ENCODE measurements at places on chromosomes 4 and X. TPM values are rescaled to one million over a fixed set of nuclear protein-coding genes. Genes with fewer than 3 reads are reported as not detected.

- no peak for DNase-seq
Measured at GRCh38 chr4:78742300-78742699, 33.9 kb upstream of the BMP2K start.

- no peak for DNase-seq
Measured at GRCh38 chrX:9110808-9111207, 76.9 kb upstream of the FAM9B start.

- no peak for DNase-seq
Measured at GRCh38 chr4:165370530-165370929, 8.3 kb upstream of the CPE start.

GRCh38 chr4:114149-114548, 10.2 kb upstream of the ZNF718 start:
- DNase-seq: no peak

DNA sequence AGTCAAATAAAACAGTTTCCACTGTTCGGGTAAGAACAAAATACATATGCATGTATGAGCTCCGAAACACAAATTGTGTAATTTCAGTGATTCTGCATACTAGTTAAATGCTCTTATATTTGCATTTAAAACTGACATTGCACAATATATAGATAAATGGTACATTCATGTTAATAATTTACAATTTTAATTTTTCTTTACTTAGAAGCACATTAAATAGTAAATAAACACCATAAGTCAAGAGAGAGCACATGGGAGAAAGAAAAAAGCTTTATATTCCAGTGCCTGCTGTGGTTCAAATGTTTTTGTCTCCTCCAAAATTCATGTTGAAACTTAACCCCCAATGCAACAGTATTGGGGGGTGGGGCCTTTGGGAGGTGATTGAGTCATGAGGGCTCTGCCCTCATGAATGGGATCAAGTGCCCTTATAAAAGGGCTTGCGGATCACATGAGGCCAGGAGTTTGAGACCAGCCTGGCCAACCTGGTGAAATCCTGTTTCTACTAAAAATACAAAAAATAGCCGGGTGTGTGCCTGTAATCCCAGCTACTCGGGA, 322.9 kb downstream of the BCOR start:
- DNase-seq: no peak

DNA sequence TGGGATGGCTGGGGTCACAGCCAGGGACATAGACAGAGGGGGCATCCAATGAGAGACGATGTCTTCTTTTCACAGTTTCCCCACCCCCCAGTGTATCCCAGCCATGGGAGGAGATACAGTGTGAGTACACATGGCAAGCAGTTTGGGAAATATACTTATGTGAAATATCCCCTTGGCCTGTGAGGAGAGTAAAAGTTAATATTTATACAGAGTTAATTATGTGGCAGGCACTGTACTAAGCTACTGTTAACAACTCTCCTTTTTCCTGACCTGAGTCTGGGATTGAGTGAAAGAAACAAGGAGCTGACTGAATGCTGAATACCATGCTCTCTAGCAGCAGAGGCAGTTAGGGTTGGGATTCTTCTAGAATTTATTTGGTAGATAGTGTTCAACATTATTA, 35.3 kb downstream of the HCCS start:
- DNase-seq: no peak

DNA sequence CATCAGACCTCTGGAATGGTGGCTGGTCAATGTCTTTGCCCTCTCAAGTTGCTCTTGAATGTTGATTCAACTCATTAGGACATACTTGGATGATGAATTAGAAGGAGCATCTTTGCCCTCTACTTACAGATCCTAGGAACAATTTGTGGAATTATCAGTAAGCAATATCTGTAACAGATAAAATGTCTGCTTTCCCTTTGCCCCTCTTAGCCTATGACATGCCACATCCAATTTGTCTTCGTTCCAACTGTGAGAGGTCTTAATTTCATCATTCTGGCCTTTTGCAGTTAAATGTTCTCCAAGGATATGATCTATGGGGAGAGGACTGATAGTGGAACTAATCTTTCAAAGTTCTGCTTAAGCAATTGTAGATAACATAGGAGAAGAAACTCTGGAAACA, 148.3 kb downstream of the PDE5A start:
- DNase-seq: no peak

GRCh38 chr4:142373610-142374009, 472.5 kb downstream of the INPP4B start:
- no peak for DNase-seq

- no peak for DNase-seq
Measured at GRCh38 chr4:154529728-154530519, 20.3 kb downstream of the PLRG1 start.

GRCh38 chr4:185270037-185270436, 60.6 kb downstream of the SNX25 start:
- DNase-seq: no peak

- no peak for DNase-seq
Measured at GRCh38 chr4:168257768-168258167, 60.8 kb downstream of the DDX60 start.

DNA sequence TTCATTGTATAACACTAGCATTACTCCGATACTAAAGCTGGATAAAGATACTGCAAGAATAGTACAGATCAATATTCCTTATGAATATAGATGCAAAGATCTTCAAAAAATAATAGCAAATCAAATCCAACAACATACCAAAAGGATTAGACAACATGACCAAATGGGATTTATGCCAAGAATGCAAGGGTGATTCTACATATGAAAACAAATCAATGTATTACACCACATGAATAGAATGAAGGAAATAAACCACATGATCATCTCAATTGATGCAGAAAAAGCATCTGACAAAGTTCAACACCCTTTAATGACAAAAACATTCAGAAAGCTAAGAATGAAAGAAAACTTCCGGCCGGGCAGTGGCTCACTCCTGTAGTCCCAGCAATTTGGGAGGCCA, 42.8 kb downstream of the CUL4B start:
- DNase-seq: no peak

- no peak for DNase-seq
Measured at GRCh38 chr4:36054694-36055422, 189.5 kb downstream of the ARAP2 start.

DNA sequence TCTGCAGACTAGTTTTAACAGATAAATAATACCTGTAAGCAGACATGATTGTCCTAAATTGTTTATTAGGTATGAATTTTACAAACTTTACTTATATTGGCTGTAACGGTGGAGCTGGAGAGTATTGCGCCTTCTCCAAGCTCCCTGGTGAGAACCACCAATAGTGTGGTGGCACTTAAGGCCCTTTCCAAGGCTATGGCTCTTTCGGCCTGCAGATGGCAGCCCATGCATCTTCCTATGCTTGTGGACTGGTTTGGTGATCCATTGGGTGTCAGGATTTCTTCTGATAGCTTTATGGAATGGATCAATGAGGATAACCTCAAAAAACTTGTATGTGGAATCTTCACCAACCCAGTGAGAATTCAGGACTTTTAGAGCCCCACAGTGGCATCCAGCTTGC, 7.8 kb downstream of the LARP1B start:
- no peak for DNase-seq

GRCh38 chr4:109172301-109172700, 130.2 kb downstream of the COL25A1 start:
- DNase-seq: no peak

GRCh38 chrX:131778269-131779218, 234.7 kb downstream of the OR13H1 start:
- peak; percentile 62 for DNase-seq

DNA sequence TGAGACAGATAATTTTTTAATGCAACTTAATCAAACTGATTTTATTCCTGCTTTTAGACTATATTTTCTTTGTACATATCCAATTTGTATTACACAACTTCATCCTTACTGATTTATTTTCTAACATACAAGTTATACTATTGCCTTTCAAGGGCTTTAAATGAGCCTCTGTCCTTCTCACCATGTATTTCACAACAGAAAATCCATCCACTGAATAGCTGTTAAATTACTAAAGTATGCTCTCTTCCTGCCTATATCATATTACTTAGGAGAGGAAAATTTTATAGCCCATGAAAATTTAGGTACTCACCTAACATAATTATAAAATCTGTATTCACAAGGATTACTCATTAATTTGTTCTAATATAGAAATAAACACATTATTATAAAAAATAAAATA, 528.6 kb downstream of the ANKRD50 start:
- DNase-seq: no peak

- no peak for DNase-seq
Measured at GRCh38 chrX:107675823-107676555, 47.7 kb downstream of the PRPS1 start.

DNA sequence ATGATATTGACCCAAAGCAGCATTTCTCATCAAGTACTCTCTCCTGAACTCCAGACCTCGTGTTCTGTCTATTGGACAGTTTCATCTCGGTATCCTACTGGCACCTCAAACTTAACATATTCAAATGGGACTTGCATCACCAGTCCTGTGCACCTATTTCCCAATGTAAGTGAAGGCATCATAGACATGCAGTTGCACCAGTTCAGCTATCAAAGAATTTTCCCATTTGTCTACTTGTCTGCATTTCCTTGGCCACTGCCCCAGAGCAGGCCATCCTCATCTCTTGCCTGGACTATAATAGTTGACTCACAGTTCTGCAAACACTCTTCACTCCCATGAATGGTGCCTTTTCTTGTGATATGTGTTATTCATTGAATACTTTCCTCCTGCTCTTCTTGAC, 11.3 kb upstream of the LIMCH1 start:
- DNase-seq: no peak

GRCh38 chr4:1356181-1356998, 9.4 kb downstream of the UVSSA start:
- peak; percentile 93 for DNase-seq

- peak; percentile 44 for DNase-seq
Measured at GRCh38 chr4:178414881-178415446, 972.7 kb upstream of the AGA start.

C1QTNF7 gene
- total RNA-seq: 7.0 TPM

PNMA6F gene
- not detected for total RNA-seq

ARMCX2 gene
- 18.1 TPM for total RNA-seq

ETFDH gene
- total RNA-seq: 20.8 TPM

ADH1A gene
- not detected for total RNA-seq

TMEM184C gene
- total RNA-seq: 29.7 TPM

HPGDS gene
- total RNA-seq: 17.8 TPM

ARL9 gene
- total RNA-seq: not detected

HMX1 gene
- total RNA-seq: not detected

MAGEA2B gene
- total RNA-seq: not detected

EOLA1 gene
- total RNA-seq: 30.5 TPM

ALG13 gene
- total RNA-seq: 94.3 TPM

ARX gene
- total RNA-seq: 0.39 TPM

DLG3 gene
- 11.2 TPM for total RNA-seq
